ENCODE measurements at places on chromosomes 16 and 17.
A peak's percentile ranks its signal among the peaks of the same experiment; 100 is the strongest.

GRCh38 chr16:30986129-30986991 is 1.4 kb downstream of the HSD3B7 start:
- no peak for DNase-seq

GRCh38 chr16:67147437-67148140 is 3.2 kb downstream of the B3GNT9 start:
- DNase-seq = no peak

DNA sequence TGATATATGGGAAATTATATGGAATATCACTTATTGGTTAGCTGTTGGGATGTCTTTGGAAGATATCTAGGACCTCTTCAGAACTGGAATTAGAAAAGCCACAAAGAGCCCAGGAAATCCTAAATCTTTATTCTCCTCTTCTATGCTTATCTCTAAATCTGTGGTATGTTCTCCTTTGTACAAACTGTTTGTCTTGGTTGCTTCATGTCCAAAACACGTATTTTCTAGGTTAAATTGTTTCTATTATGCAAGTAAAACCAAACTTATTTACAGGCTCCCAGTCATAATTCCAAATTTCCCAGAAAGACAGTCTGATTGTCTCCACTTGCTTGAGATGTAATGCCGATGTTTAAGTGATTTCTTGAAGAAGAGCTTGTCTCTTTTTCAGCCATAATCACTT is 650.9 kb downstream of the CDH11 start:
- DNase-seq = no peak

DNA sequence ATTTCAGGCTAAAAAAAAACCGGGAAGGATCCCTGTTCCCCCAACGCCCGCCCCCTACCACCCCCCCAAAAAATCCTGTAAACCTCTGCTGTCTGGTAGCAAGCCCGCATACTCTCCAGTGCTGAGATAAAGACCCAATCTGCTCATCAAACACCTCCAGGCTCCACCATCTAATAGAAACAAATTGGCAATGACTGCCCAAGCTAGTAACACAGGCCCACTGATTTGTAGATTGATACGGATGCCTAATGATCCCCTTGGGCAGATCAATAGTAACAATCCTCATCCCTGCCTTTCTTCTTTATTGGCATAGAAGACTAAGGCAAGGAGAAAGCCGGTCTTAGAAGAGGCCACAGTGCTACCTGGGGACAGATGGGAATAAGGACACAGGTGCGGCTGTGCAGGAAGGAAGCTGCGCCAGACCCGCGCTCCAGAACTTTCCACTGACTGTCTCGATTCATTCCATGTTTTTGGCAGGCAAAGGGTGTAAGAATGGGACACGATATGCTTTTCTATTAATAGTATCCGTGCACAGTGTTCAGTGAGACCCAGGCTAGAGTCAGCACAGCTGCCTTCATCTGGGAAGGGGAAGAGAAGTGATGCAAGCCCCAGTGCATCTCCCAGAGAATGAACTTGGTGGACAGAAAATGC is 407.6 kb upstream of the PSMD7 start:
- DNase-seq = no peak

GRCh38 chr16:54136276-54136625 is 150.3 kb downstream of the IRX3 start:
- peak; percentile 1 for DNase-seq

- DNase-seq = no peak
Measured at GRCh38 chr16:24168856-24169255, 87.3 kb upstream of the CACNG3 start.

DNA sequence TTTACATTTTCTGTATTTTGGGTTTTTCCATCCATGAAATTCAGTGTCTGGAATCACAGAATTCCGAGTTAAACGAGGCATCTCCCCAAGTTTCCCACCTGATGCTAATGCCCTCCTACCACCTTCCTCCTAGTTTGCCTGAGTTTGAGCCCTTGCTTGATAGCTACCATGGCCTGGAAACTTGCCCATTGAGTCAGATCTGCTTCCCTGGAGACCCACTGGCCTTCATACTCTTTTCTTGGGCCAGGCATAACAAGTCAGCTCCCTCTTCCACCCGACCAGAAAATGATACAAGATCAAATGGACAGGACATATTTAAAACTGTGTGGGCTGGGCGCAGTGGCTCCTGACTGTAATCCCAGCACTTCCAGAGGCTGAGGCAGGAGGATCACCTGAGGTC is 10.2 kb downstream of the SETD1A start:
- DNase-seq = no peak

- DNase-seq = no peak
Measured at GRCh38 chr16:26700250-26700649, 366.5 kb upstream of the C16orf82 start.

- no peak for DNase-seq
Measured at GRCh38 chr17:38890410-38890746, 20.5 kb downstream of the LASP1 start.

- DNase-seq = no peak
Measured at GRCh38 chr16:19137201-19138128, 23.7 kb downstream of the ITPRIPL2 start.

GRCh38 chr17:75344666-75345065 is 55.4 kb upstream of the SLC25A19 start:
- peak; percentile 71 for DNase-seq

- DNase-seq = no peak
Measured at GRCh38 chr17:68792042-68792685, 163.0 kb downstream of the ABCA8 start.

GRCh38 chr17:21361020-21361809 is 14.9 kb upstream of the KCNJ12 start:
- DNase-seq = no peak

DNA sequence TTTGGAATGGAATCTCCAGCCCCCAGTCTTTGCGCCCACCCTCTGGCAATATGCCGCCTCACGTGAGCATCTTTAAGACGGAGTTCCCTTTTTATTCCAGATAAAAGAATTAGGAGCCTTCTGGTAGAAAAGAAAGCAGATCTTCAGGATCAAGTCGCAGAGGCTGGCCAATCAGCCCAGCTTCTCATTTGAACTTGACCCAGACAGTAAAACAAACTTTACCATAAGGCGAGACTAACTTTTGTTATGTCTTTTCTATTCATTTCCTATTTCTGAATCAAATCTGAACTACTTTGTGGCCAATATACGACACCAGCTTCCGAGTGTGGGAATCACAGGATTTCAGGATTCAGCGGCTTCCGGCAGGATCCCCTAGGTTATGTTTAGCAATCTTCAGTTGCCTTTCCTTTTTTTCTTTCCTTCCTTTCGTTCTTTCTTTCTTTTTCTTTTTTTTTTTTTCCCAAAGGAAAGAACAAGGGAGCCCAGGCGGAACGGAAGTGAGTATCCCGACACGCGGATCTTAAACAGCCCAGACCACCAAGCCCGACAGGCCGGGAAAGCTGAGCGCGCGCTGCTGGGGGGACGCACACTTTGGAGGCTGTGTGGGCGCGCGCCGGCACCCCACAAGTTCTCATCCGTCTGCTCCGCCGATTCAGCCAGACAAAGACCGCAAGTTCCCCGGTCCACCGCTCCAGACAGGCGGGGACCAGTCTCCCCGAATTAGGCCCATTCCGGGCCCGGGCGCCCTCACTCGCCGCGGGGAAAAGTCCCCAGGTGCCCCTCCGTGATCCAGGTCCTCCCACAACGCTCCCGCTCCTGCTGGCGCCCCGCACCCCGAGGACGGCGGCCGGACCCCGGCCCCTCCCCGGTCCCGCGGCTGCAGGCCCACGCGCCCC is 633 bp downstream of the TBC1D16 start:
- peak; percentile 66 for DNase-seq

DNA sequence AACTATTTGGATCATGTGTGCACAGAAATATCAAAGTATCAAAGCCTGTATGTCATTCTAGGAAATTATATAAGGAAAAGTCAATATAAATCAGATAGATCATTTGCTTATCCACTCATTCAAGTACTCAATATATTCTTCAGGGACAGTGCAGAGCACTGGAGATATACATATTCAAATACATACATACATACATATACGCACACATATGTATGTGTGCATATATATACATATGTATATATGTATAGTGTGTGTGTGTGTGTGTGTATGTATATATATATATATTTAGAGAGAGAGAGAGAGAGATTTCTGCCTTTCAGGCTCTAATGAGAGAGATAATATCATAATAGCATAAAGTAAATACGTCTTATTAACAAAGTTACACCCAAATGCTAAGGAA is 169.2 kb downstream of the PMP22 start:
- no peak for DNase-seq

DNA sequence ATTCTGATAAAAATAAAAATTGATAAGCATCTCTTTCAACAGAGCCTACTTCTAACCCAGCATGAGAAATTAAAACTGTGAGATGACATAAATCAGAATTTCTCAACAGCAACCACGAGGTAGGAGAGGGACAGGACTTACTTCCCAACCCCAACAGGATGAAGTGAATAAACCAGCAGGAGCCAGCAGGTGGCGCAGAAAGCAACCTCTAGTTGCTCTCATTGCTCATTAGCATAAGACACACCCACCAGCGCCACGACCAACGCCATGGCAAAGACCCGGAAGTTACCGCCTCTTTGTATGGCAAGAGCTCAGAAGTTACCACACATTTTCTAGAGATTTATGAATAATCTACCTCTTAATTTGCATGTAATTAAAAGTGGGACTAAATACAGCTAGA is 189.4 kb upstream of the CDH8 start:
- peak; percentile 63 for DNase-seq

GRCh38 chr17:6232732-6233101 is 162.5 kb downstream of the WSCD1 start:
- DNase-seq = no peak

DNA sequence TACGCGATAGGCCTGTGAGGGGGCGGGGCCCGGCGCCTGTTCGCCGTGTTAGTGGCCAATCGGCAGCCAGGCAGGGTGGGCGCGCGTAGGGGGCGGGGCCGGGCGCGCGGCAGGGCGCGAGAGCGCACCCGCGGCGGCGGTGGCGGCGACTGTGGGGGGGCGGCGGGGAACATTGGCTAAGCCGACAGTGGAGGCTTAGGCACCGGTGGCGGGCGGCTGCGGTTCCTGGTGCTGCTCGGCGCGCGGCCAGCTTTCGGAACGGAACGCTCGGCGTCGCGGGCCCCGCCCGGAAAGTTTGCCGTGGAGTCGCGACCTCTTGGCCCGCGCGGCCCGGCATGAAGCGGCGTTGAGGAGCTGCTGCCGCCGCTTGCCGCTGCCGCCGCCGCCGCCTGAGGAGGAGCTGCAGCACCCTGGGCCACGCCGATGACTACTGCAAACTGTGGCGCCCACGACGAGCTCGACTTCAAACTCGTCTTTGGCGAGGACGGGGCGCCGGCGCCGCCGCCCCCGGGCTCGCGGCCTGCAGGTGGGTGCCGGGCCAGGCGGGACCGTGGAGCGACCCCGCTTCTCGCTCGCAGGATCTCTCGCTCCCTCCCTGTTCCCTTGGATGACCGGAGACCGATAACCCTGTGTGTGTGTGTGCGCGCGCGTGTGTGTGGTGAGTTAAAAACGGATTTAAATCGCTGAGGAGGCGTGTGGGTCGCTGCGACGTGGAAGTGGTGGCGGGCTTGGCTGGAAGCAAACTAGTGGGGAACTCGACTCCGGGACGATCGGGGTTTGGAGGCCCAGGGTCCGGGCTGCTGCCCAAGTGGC is at the start of gene NFATC3:
NFATC3 (plus strand) TSS at position 112 of the 813 bp plus-strand sequence; CDS start at position 424, 312 bp downstream.
- peak; percentile 100 for DNase-seq

DNA sequence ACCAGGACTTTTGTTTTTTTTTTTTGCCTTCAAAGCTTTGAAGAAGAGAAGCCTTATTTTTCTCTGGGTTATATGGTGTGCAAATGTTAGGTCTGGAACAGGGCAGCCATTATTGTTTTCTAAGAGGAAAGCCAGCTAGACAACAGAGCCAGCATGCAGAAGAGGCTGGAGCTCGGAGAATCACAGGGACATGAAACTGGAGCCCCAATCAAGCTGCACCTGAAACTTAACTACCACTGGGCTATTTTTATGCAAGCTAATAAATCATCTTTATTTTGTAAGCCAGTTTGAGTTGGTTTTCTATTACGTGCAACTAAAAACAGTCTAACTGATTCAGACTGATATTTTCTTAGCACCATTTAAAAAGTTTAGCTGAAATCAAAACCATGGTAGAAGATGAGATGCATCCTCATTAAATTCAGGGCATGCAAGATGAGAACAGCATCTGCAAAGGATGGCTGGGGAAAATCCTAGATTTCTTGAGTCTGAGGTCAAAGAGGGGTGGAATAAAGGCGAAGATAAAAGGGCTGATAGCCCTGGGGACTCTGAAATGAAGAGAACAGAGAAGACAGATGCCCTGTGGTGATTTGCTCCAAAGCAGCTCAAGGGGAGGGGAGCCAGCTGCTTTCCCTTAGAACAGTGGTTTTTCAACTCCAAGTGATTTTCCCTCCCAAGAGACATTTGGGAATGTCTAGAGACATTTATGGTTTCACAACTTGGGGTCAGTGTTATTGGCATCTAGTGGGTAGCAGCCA is 177.1 kb upstream of the WSCD1 start:
- no peak for DNase-seq

DNA sequence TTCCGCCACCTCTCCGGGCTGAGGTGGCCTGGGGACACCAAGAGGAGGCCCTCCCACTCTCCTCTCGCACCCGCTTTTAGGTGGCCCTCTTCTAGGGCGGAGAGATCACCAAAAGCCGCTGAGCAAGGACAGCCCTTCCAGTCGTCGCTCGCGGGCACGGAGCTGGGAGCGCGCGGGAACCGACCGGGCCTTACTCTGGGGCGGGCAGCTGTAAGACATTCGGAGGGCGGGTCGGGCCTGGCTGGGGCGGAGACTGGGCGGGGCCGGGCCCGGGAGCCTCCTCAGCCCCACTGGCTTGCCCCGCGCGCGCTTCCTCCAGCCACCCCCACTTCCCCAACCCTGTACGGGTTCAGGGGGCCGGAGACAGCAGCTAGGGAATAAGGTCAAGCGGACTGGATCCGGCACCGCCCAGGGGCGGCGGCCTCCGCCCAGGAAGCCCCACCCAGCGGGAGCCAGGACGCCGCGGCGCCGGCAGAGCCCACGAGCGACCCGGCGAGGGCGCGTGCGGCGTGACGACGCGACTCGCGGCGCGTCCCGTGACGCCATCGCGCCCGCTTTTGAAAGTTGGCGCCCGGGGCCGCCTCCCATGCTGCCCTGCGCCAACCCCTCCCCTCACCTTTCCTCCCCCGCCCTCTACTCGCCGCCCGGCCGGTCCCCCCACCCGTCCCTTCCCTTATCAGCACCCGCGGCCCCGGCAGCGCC is 351 bp upstream of the CTCF start:
- DNase-seq = peak; percentile 100

DNA sequence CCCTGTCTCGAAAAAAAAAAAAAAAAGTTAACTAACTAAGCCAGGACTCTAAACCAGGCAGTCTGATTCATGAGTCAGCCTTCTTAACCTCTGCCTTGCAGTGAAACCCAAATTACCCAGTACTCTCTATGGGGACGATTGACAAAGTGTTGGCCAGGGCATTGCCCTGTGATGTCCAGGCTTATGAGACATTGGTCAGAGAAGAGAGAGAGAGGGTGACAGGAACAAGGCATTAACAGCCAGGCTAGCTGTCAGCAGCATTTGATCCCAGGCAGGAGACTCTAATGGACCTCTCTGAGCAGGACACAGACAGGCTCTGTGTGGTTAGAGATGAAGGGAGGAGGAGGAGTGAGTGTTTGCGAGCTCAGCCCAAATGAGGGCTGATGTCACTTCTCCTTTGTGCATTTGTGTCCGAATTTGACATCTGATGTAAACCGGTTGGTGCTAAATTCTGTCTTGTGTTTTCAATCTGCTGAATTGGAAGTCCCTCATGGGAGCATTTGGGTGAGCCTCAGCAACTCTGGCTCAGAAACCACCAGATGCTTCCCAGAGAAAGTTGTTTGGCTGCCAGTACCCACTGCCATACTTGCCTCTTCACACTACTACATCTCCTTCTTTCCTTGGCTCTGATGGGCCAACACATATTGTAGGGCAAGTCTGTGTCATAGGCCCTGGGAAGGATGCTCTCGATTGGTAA is 4.3 kb upstream of the MYL4 start:
- DNase-seq = peak; percentile 73

GRCh38 chr17:42179911-42180410 is 981 bp downstream of the KCNH4 start:
- peak; percentile 36 for DNase-seq
